ENCODE measurements at places on chromosomes 5 and 9. TPM values are rescaled to one million over a fixed set of nuclear protein-coding genes. Genes with fewer than 3 reads are reported as not detected.

GRCh38 chr5:76947082-76947503 is 5.8 kb upstream of the CRHBP start:
- no peaks in the 10 kb centered on the region for H3K27me3 ChIP-seq
- H3K4me3 ChIP-seq = no peak overlapping the region
- no peak overlapping the region for H3K27ac ChIP-seq
- no peaks in the 10 kb centered on the region for H3K4me1 ChIP-seq

GRCh38 chr5:142810081-142810480 is 39.9 kb downstream of the ARHGAP26 start:
- DNase-seq = no peak
- no peak overlapping the region for H3K4me3 ChIP-seq
- H3K4me1 ChIP-seq = no peaks in the 10 kb centered on the region
- no peaks in the 10 kb centered on the region for H3K27me3 ChIP-seq
- no peak overlapping the region for H3K27ac ChIP-seq

- peaks cover 3% of the 10 kb centered on the region for H3K4me1 ChIP-seq
- no peaks in the 10 kb centered on the region for H3K27me3 ChIP-seq
- no peak overlapping the region for H3K27ac ChIP-seq
- no peak for DNase-seq
Measured at GRCh38 chr9:77807281-77807683, 159.2 kb upstream of the GNA14 start.

DNA sequence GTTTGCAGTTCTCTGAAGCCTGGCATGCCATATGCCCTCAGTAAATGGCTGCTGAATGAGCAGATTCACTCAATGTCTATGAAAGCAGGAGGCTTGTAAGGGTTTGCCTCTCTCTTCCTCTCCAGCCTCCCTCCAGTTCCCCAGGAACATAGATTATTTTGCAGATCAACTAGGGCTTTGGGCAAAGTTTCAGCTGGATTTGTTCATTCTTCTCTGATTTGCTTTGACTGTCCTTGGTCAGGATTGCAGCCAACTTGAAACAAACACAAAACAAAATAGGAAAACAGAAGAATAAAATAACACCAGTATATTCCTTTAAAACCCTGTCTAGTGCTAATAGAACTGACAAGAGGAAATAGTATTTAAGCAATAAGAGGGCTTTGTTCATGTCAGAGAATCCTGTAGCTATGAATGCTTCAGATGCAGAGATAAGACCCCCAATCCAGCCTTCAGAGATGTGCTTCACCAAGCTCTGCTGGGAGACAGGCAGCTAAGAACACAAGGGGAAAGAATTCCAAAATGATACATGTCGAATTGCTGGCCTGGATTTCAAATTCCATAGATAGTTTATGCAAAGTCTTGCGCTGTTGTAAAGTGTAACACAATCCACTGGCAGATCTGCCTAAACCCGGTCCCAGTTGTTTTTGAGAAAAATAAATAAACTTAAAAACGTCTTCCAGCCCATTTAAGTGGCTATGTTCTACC is 174.3 kb downstream of the PAPPA start:
- H3K27ac ChIP-seq = no peak overlapping the region
- H3K27me3 ChIP-seq = no peaks in the 10 kb centered on the region
- H3K36me3 ChIP-seq = no peaks in the 10 kb centered on the region
- no peak overlapping the region for H3K4me3 ChIP-seq
- no peak for DNase-seq

- H3K36me3 ChIP-seq = no peaks in the 10 kb centered on the region
- no peaks in the 10 kb centered on the region for H3K27me3 ChIP-seq
- H3K4me1 ChIP-seq = no peaks in the 10 kb centered on the region
- H3K27ac ChIP-seq = no peak overlapping the region
- no peak for DNase-seq
Measured at GRCh38 chr9:131589124-131589711, 43.9 kb downstream of the PRRT1B start.

- H3K4me1 ChIP-seq = no peaks in the 10 kb centered on the region
- H3K36me3 ChIP-seq = no peaks in the 10 kb centered on the region
- no peak overlapping the region for H3K4me3 ChIP-seq
- H3K27me3 ChIP-seq = no peaks in the 10 kb centered on the region
- no peak overlapping the region for H3K27ac ChIP-seq
- no peak for DNase-seq
Measured at GRCh38 chr5:111498346-111498745, 14.0 kb downstream of the STARD4 start.

GRCh38 chr5:170201311-170201710 is 31.5 kb upstream of the C5orf58 start:
- H3K4me3 ChIP-seq = no peak overlapping the region
- DNase-seq = no peak
- H3K27ac ChIP-seq = no peak overlapping the region
- no peaks in the 10 kb centered on the region for H3K36me3 ChIP-seq

GRCh38 chr9:107465467-107466451 is 23.8 kb downstream of the KLF4 start:
- DNase-seq = peak; percentile 77
- no peaks in the 10 kb centered on the region for H3K4me1 ChIP-seq
- H3K27ac ChIP-seq = no peak overlapping the region
- no peaks in the 10 kb centered on the region for H3K36me3 ChIP-seq
- H3K4me3 ChIP-seq = peak overlapping the region; percentile 44

- H3K27ac ChIP-seq = no peak overlapping the region
- DNase-seq = no peak
- H3K4me3 ChIP-seq = no peak overlapping the region
- H3K4me1 ChIP-seq = no peaks in the 10 kb centered on the region
Measured at GRCh38 chr9:107169796-107170195, 113.3 kb upstream of the RAD23B start.

DNA sequence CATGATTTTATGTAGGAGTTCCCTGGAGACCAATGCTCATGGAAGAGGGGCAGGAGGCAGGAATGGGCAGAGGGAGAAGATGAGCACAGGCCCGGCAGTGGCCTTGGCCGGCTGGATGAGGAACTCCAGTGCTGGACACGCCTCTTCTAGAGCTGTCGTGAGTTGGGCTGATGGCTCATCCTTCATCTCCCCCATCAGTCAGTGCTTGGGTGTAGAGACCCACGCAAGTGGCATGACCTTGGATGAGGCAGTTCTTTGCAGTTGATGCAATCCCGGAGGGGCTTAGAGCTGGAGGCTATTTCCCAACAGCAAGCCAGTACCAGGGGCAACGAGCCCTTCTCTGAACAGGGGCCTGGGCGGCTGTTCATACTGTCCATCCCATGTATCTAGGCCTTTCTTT is 25.5 kb upstream of the ARAP3 start:
- no peak overlapping the region for H3K4me3 ChIP-seq
- no peaks in the 10 kb centered on the region for H3K36me3 ChIP-seq
- no peaks in the 10 kb centered on the region for H3K27me3 ChIP-seq
- H3K4me1 ChIP-seq = no peaks in the 10 kb centered on the region

GRCh38 chr5:40385544-40385943 is 294.2 kb upstream of the PTGER4 start:
- no peak overlapping the region for H3K27ac ChIP-seq
- no peak overlapping the region for H3K4me3 ChIP-seq
- no peaks in the 10 kb centered on the region for H3K27me3 ChIP-seq
- H3K36me3 ChIP-seq = no peaks in the 10 kb centered on the region

DNA sequence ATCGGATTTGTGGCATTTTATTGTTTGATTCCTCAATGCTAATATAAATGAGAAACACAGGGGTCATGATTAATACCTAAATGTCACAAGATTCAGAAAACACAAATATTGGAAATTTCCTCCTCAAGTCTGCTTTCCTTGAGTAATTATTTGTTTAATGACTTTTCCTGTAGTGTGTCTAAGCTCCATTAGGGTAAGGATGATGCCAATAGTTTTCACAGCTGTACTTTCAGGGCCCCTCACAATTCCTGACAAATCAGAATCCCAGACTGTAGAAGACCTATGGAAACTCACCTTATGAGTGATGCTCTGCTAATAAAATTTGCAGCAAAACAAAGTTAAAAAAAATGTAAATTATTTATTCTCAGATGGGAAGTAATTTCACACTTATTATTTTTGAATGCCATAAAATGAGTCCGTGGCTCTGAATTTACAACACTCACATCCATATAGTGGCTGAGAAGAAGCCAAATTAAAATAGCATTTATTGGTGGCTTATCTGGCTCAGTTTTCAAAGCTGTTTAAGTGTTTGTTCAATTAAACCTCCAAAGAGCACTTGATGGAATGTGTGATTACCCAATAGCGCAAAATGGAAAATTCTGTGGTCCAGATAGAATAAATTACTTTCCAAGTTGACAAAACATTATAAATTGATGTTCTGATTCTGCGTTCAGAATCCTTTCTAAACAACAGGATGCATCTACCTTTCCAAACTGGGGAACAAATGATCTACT is 1.6 kb upstream of the SPINK14 start:
- DNase-seq = no peak
- H3K27me3 ChIP-seq = no peaks in the 10 kb centered on the region
- H3K4me1 ChIP-seq = no peaks in the 10 kb centered on the region
- no peaks in the 10 kb centered on the region for H3K36me3 ChIP-seq
- no peak overlapping the region for H3K4me3 ChIP-seq
- no peak overlapping the region for H3K27ac ChIP-seq

DNA sequence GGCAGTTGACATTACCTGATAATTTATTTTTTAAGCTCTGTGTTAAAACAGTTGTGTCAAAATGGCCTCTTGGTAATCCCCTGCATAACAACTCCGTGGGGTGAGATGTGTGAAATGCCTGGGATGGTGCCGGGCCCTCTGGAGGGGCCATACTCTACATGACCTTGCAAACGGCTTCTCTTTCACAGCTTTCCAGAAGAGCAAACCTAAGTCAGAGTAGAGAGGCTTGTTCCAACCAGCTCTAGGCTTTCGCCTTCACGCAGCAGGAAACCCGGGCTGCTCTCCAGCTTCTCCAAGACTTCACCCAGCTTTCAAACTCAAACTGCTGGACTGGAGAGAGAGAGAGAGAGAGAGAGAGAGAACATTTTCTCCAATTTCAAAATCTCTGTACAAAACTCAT is 120.1 kb downstream of the SNX18 start:
- H3K4me3 ChIP-seq = no peak overlapping the region
- peaks cover 12% of the 10 kb centered on the region for H3K4me1 ChIP-seq
- no peaks in the 10 kb centered on the region for H3K36me3 ChIP-seq
- no peaks in the 10 kb centered on the region for H3K27me3 ChIP-seq
- DNase-seq = peak; percentile 70
- no peak overlapping the region for H3K27ac ChIP-seq

DNA sequence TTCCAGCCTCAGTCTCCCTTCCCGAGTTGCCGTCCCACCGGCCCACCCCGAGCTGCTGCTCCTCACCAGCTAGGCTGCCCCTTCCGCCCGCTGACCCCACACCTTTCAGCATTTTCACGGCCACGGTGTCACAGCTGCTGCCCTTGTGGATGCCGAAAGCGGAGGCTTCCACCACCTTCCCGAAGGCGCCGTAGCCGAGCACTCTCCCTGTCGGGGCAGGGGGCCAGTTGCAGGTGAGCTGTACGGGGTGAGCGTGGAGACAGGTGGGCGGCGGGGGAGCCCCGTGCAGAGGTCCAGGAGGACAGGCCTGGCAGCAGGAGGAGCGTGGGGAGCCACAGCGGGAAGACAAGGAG is 28.2 kb upstream of the SCGB3A1 start:
- DNase-seq = no peak
- no peaks in the 10 kb centered on the region for H3K36me3 ChIP-seq
- no peaks in the 10 kb centered on the region for H3K4me1 ChIP-seq
- no peaks in the 10 kb centered on the region for H3K27me3 ChIP-seq

- DNase-seq = no peak
- no peak overlapping the region for H3K4me3 ChIP-seq
- no peaks in the 10 kb centered on the region for H3K4me1 ChIP-seq
- no peak overlapping the region for H3K27ac ChIP-seq
- no peaks in the 10 kb centered on the region for H3K36me3 ChIP-seq
- no peaks in the 10 kb centered on the region for H3K27me3 ChIP-seq
Measured at GRCh38 chr5:24497591-24498157, 147.1 kb downstream of the CDH10 start.

- H3K27me3 ChIP-seq = no peaks in the 10 kb centered on the region
- H3K27ac ChIP-seq = no peak overlapping the region
- no peaks in the 10 kb centered on the region for H3K4me1 ChIP-seq
- no peaks in the 10 kb centered on the region for H3K36me3 ChIP-seq
- DNase-seq = no peak
Measured at GRCh38 chr5:146005264-146005663, 68.9 kb downstream of the SH3RF2 start.

DNA sequence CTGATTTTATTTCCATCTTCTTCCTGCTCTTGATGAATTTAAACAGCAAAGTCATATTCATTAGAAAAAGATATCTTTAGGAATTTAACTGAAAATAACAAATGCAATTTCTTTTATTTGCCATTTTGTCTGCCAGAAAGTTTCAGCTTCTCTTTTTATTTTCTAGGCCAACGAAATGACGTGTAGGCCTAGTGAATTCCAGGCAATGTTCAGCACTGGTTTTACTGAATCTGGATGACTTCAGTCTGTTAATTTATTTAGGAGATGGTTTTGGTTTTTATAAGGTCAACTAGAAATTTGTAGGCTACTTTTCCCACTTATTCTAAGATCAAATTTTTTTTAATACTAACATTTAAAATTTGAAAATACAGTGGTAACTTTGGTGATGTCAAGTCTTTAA is 129.1 kb upstream of the VCAN start:
- no peaks in the 10 kb centered on the region for H3K27me3 ChIP-seq
- H3K27ac ChIP-seq = no peak overlapping the region
- H3K4me1 ChIP-seq = no peaks in the 10 kb centered on the region
- no peak for DNase-seq
- H3K4me3 ChIP-seq = no peak overlapping the region

DNA sequence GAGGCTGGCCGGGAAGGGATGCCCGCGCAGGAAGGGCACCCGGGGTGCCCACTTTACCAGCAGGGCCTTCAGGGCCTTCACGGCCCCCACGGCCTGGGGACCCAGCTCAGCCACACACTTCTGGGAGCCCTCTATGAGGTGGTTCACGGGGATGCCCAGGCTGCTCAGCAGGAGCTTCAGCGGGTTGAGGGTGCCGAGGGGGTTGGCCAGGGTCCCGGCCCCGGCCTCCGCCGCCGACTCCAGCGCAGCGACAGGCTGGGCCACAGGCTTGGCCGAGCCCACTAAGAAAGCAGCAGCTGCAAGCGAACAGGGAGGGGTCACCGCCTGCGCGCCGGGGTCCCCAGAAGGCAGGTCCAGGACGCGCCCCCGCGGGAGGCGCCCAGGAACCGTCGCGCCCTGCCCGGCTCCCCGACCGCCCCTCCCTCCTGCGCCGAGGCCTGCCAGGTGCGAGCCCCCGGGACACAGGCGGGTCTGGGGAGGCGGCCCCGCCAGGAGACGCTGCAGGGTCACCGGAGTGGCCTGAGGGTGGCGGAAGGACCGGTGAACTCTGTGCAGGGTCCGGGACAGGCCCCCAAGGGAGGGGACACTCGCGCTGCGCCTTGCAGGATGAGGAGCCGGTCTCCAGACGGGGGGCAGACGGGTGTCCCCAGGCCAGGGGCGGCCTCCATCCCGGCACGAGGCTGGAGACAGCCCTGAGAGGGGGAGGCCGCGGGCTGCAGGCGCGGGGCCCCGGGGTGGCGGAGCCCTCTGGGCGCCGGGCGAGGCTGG is 572 bp downstream of the SCGB3A1 start:
- H3K27ac ChIP-seq = no peak overlapping the region
- H3K4me1 ChIP-seq = no peaks in the 10 kb centered on the region
- H3K36me3 ChIP-seq = no peaks in the 10 kb centered on the region
- no peaks in the 10 kb centered on the region for H3K27me3 ChIP-seq

Gene TMEM215
- 0.26 TPM for total RNA-seq

Gene SPRY4
- total RNA-seq = 9.4 TPM

Gene LTC4S
- total RNA-seq = 29.0 TPM
